ENCODE measurements at places on chromosomes 1 and 21. TPM values are rescaled to one million over a fixed set of nuclear protein-coding genes. Genes with fewer than 3 reads are reported as not detected.

OR2M3 gene
- total RNA-seq = not detected

PADI6 gene
- total RNA-seq = not detected

- DNase-seq = no peak
These were observed 26.7 kb downstream of the ATG4C start for GRCh38 chr1:62810420-62811274.

UMODL1 gene
- total RNA-seq = not detected

GRCh38 chr1:33246171-33246570, 10.1 kb upstream of the ZNF362 start:
- no peak for DNase-seq

DNA sequence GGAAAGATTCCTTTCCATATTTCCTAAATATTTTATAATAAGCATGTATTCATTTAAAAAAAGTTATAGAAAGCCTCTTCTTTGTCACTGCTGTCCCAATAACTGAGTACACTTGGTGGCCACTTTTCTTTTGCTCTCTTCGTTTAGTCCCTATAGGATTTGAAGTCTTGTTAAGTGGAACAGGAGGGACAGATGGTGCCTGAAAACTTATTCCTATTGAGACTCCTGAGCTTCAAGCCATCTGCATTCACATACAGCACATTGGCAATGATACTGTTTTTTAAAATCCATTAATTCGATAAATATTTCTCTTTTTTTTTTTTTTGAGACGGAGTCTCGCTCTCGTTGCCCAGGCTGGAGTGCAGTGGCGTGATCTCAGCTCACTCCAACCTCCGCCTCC, 2.0 kb upstream of the ZBTB40 start:
- DNase-seq = no peak

GRCh38 chr1:188188317-188188716, 1359.6 kb downstream of the PLA2G4A start:
- DNase-seq = no peak

DNA sequence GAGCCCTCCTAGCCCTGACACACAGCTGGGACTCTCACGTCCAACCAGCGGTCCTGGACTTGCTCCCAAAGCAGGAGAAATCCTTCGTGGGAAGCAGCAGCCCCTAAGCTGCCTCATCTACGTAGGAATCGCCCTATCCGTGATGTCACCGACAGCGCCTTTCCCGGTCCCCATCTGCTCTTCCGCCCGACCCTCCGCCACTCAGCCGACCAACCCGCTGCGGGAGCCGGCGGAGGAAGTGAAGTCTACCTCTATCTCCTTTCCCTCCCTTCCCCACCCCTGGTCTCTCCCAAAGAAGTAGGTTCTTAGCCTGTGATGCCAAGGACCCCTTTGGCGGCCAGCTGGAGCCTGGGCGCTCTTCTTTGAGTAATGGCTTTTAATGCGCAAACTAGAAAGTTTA, 272.1 kb downstream of the FAM72C start:
- no peak for DNase-seq

DNA sequence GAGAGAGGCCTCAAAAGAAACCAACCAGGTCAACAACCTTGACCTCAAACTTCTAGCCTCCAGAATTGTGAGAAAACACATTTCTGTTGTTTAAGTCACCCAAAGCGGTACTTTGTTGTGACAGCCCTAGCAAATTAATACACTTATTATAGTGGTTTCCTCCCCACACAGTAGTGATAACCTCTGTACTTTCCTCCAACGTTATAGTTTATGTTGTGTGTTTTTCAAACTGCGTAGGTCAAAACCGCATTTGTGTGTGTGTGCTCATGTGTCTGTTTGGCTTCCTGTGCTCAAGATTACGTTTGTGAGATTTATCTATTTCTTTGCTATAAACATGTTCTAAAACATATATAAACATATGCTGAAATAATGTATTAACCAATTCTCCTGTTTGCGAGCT, 667.8 kb upstream of the USP24 start:
- DNase-seq = no peak

DNA sequence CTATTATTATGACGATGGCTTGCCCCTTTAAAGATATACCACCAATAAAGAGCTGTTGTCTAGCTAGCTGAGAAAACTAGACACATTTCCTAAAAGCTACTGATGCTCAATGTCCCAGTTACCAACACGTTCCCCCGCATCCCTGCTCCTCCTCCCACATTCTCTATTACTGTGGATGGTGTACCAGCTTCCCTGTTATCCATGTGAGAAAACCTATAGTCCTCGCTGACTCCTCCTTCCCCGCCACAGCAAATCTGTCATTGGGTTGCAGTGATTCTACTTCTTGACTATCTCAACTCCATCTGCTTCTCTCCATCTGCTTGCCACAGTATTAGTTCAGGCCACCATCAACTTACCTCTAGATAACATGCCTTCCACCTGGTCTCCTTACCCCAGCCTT, 337.5 kb downstream of the KCNH1 start:
- DNase-seq = no peak

GRCh38 chr1:155166471-155167165, 6.5 kb downstream of the KRTCAP2 start:
- DNase-seq = no peak

DNA sequence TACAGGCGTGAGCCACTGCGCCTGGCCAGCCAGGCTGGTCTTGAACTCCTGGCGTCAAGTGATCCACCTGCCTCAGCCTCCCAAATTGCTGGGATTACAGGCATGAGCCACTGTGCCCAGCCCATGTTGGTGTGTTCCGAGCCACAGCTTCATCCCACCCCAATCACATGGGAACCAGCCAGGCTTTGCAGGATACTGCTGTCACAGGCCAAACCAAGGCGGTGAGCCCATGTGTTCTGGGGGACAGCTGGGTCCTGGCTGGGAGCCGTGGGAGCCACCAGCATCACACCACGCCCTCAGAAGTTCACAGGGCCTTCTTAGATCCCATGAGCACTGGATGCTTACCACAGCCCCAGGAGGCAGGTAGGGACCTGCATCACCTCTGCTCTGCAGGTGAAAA, 56.9 kb downstream of the DHRS3 start:
- DNase-seq = no peak

- DNase-seq = no peak
These were observed 63.7 kb upstream of the ABCG1 start for GRCh38 chr21:42155045-42155855.

GRCh38 chr1:178161516-178161915, 67.6 kb downstream of the RASAL2 start:
- peak; percentile 28 for DNase-seq

- no peak for DNase-seq
These were observed 268.3 kb downstream of the ASTN1 start for GRCh38 chr1:176896216-176896615.

DNA sequence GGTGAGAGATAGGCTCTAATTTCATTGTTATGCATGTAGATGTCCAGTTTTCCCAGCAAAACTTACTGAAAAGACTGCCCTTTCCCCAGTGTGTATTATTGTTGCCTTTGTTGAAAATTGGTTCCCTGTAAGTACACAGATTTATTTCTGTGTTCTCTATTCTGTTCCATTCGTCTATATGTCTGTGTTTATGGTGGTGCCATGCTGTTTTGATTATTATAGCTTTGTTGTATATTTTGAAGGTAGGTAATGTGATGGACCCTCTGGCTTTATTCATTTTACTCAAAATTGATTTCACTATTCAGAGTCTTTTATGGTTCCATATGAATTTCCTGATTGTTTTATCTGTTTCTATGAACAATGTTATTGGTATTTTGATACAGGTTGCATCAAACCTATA, 375.8 kb upstream of the VAMP3 start:
- no peak for DNase-seq

DNA sequence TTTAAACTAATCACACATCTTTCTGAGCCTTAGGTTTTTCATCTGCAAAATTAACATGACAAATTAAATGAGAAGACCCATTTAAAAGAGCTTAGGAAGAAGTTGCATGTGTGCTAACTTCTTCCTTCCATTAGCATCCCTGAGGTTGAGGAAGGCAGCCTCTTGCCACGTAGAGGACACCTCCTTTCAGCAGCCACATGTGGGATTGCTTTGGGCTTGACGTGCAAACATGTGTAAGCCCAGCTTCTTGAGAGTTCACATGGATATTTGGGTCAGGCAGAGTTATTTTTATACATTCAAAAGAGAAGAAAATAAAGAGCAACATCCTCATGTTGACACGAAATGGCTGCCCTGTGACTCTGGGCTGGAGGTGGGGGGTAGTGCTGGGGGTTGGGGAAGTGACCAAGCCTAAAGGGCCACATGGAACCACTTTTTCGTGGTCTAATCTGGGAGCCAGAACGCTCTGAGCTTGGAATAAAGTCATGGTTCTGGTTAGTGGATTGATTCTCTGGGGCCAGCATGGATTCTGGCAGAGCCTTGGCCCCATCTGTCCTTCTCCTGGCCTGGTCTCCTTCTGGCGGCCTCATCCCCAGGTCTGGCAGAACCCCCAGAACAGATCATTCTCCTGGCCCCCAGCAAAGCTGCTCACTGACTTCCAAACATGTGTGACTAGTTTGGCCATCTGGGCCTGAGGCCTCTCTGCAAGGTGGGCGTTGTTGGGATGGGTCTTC, 137.1 kb upstream of the USP24 start:
- DNase-seq = no peak

AIRE gene
- total RNA-seq = not detected

- peak; percentile 39 for DNase-seq
These were observed 11.3 kb downstream of the ARHGEF11 start for GRCh38 chr1:157034137-157034800.

DNA sequence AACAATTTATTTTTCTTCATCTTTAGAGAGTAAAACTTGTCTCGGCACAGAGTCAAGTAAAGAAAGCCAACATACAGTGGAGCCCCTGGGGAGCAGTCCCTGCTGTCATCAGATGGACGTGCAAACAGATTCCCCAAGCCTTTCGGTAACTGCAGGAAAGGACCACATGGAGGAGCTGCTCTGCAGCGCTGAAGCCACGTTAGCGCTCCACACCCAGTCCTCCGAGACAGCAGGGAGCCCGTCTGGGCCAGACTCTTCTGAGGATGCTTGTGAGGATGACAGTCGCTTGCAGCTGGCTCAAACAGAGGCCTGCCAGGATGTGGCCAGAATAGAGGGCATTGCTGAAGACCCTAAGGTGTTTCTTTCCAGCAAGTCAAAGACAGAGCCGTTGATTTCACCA, 77.1 kb upstream of the SCCPDH start:
- DNase-seq = peak; percentile 76

DNA sequence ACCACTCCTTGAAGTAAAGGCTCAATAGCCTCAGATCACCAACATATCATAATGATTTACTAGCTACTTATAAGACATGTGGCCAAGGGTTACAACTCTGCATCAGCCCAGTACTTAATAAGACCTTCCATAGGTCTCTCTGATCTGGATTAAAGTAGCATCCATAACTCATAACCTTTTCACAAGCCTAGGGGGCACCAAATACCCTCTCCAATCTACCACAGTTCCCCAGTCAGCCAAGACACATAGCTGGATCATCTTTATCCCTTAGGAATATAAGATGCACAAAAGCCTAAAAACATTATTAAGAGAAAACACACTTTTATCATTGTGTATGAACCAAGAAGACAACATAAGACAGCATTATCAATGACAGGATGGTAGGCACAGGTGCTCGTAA, 22.1 kb downstream of the SSX2IP start:
- peak; percentile 51 for DNase-seq

GRCh38 chr1:167431909-167432650, 86.2 kb downstream of the CD247 start:
- DNase-seq = no peak

- DNase-seq = no peak
These were observed 29.9 kb downstream of the KRTAP10-1 start for GRCh38 chr21:44510109-44510507.

RSPO1 gene
- total RNA-seq = not detected

SLC1A7 gene
- 3.8 TPM for total RNA-seq

IRF6 gene
- total RNA-seq = 3.1 TPM

DNA sequence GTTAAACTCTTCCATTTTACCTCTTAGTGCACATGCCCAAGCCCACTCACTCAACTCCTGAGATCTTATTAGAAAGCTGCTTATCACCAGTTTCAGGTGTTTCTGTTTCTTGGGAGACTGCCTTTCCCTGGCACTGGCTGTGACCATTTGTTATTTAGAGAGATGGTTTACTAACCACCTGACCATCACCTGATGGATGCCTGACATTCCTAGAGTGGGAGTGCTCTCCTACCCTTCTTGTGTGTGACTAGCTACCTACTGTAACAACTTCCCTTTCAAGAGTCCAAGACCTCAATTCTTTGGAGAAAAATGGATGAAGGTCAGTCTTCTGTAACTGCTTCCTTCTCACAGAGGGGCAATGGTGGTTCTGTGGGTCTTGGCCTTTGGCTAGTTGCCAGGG, 755.2 kb upstream of the ADAMTS5 start:
- DNase-seq = no peak

REG4 gene
- not detected for total RNA-seq

DNA sequence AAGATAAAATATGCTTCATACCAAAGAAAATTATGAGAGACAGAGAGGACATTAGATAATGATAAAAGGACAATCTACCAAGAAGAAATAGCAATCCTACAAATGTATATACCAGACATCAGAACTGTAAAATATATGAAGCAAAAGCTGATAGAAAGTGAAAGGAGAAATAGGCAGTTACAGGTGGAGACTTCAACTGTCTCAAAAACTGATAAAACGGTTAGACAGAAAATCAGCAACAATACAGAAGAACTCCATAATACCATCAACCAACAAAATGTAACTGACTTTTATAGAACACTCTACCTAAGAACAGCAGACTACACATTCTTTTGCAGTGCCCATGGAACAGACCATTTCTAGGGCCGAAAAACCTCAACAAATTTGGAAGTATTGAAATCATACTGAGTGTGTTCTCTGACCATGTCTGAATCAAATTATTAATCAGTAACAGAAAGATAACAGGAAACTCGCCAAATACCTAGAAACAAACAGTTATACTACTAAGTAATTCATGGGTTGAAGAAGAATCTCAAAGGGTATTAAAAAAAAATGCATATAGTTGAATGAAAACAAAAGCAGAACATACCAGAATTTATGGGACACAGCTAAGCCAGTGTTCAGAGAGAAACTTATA, 132.1 kb downstream of the RPS6KC1 start:
- no peak for DNase-seq

ARPC5 gene
- 112 TPM for total RNA-seq

DNA sequence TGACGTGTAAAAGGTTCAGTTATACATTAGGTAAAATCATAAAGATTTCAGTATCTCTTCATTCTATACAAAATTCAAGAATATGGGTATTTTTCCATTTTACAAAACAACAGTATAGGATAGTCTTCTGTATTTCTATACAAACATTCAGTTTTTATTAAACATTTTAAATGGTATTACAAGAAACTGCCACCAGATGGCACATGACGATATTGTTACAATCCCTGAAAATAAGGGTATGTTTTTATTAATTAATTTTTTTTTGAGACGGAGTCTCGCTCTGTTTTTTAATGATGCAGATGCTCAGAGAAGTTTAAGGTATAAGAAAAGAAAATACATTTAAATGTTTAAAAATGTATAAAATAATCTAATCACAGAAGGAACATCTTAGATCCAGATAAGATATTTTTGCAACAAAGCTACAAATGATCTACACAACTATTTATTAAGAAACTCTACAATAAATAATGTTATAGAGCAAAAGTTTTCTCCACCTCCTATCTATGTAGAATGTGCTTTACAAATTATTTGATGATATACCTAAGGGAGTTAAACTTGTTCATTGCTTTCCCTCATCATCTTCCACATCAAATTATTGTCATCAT, 23.5 kb upstream of the RSBN1 start:
- peak; percentile 81 for DNase-seq

- DNase-seq = no peak
These were observed 23.8 kb upstream of the TINAGL1 start for GRCh38 chr1:31552489-31552888.
